ENCODE measurements at places on chromosomes 7 and 10. TPM values are rescaled to one million over a fixed set of nuclear protein-coding genes. Genes with fewer than 3 reads are reported as not detected.

DNA sequence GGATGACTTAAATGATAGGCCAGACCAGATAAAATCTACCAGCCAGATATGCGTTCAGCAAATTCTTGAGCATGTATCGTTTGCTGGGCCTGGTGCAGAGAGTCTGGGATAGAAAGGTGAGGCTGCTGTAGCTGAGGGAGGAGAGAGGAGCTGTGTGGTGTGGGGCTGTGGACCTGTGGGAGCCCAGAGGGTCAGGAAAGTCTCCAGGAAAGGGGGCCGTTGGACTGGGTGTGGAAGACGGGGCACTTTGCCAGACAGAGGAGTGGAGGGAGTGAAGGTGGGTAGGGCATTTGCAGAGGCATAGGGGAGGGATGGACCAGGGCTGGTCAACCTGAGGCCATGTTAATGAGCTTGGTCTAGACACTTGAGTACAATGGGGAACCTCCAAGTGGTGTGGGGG, 124.7 kb upstream of the UNC5B start:
- peaks cover 6% of the 10 kb centered on the region for H3K4me1 ChIP-seq
- H3K27ac ChIP-seq = no peak overlapping the region
- no peak overlapping the region for H3K4me3 ChIP-seq
- H3K27me3 ChIP-seq = peaks cover 13% of the 10 kb centered on the region
- no peaks in the 10 kb centered on the region for H3K36me3 ChIP-seq
- DNase-seq = peak; percentile 20

NDUFA5 gene
- 71.8 TPM for total RNA-seq

GRCh38 chr7:33964417-33965182, 59.3 kb downstream of the BMPER start:
- peaks cover 4% of the 10 kb centered on the region for H3K4me1 ChIP-seq
- no peaks in the 10 kb centered on the region for H3K27me3 ChIP-seq
- H3K36me3 ChIP-seq = no peaks in the 10 kb centered on the region
- H3K27ac ChIP-seq = no peak overlapping the region
- no peak for DNase-seq

IKZF1 gene
- total RNA-seq = 1.7 TPM

ZCWPW1 gene
- total RNA-seq = 3.4 TPM

All from mesothelial cell of epicardium (in vitro differentiated cells).